Thoracic aorta (tissue), 2 donors: ENCODE measurements at places on chromosomes 16 and 17.

DNA sequence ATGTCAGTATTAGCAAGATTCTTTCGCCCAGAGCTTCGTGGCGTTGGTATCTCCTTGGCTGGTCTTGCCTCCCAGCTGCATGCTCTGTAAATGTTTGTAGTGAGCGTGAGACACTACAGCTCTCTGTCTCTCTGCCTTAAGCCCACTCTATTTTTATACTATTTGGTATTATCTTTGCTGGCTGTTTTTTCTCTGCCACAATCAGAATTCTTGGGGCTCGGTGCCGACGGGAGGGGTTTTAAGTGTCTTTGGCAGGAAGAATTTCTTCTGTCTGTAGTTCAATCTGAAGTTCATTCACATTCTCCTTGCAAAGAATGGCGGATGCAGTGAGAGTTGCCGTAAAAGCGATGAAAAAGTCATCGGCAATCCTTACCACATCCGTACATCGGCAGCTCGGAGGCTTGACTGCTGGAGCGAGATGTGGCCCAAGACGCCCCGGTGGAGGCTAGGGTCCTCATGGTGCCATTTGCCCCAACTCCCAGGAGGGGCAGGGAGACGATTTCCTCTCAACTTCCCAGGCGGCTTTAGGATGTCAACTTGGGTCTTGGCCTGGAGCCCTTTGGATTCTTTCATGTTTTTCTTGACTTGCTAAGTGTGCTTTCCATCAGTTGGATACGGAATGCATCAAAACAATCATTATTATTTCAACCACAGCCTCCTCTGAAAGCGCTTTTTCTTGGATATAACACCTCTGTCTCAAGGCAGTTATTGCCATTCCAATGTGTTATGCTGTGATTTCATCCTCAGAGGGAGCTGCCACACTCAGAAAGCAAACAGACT, 132.3 kb upstream of the SDK2 start:
- no peak for DNase-seq

- no peak for DNase-seq
Observed at GRCh38 chr17:57603546-57603945, 141.6 kb downstream of the CCDC182 start.

- no peak for DNase-seq
Observed at GRCh38 chr16:17403859-17404545, 66.8 kb downstream of the XYLT1 start.

DNA sequence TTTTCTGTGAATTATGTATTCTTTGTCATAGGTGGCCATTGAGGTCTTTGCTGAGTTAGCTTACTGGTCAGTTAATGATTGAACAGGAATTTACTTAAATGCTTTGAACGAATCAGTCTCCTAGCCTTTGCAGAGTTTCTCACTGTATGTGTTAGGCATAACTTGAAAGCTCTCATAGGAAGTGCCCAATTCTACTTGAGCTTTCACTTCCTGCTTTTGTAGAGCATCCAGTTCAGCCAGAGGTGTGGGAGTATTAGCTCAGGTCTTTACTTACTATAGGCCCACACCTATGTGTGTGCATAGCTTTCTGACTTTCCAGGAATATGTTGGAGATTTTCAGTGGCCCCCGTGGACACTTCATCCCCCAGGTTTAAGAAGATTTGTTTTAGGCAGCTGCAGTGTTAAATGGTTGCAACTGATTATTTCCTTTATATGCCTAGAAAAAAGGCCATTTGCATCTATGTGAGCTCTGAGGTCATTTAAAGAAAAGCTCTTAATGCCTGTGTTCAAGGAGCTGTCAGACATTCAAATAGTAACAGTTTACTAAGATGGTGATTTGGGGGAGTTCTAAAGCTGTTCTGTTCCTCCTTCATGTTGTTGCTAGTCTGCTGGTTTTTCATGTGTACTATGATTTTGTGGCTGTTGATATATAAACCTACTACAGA, 62.3 kb downstream of the PHKB start:
- DNase-seq, result no peak

- DNase-seq, result no peak
Observed at GRCh38 chr17:56119191-56119590, 34.1 kb upstream of the ANKFN1 start.

- no peak for DNase-seq
Observed at GRCh38 chr17:50620237-50620636, 14.4 kb upstream of the ABCC3 start.

GRCh38 chr17:30236766-30237165, 1.3 kb upstream of the SLC6A4 start:
- DNase-seq, result peak; percentile 36
